ENCODE measurements at places on chromosomes 2 and 18. TPM values are rescaled to one million over a fixed set of nuclear protein-coding genes. Genes with fewer than 3 reads are reported as not detected.
A peak's percentile ranks its signal among the peaks of the same experiment; 100 is the strongest.

DNA sequence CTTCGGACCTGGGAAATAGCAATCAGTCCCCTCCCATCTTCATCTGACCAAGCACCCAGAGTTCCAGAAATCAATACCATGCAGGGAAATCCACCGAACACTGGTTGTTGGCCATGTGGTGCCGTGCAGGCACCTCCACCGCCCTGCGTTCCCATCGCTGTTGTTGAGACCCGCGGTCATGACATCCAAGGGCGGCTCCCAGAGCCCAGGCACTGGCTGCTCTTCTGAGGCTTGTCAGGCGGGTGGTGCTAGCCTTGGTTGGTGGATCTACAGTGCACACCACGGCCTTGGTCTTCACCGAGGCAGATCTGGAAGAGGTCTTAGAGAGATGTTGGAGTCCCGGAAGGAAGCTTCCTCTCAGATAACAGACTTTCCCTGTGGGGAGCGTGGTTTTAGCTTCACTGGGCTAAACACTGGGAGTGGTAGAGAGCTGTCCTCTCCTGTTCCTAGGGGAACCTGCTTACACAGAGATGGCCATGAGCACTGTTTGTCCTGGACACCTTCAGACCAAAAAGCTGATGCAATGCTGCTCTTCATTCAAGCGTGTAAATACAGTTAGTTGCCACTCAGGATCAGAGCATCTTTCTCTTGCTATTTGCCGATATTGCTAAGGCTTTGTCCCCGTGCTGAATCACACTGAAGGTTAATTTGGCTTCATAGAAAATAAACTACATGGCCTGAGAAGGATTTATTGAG is 58.3 kb downstream of the SMIM21 start:
- no peak for DNase-seq

- no peak for DNase-seq
These were observed 3.8 kb downstream of the EMILIN1 start for GRCh38 chr2:27081984-27082772.

GRCh38 chr2:159614534-159615366 is 1.6 kb downstream of the BAZ2B start:
- DNase-seq: no peak

- no peak for DNase-seq
These were observed 185.2 kb downstream of the ZFP36L2 start for GRCh38 chr2:43041173-43041591.

GRCh38 chr2:216221811-216222210 is 112.7 kb downstream of the XRCC5 start:
- DNase-seq: peak; percentile 57

DNA sequence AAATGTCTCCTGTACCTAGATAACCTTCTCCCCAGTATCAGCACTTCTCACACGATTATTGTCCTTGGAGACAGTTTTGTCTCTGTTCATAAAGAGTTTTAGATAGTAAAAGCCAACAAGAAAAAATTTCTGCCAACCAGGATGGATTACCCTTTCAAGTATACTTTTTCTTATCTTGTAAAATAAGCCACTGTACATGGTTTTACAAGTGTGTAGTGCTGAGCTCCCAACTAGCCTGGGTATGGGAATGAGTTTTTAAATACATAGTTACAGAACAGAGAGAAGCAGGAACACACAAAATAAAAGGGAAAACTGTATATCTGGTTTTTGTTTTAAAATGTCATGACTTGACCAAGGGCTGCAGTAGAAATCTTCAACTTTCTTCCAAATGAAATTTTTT is 76.7 kb downstream of the C18orf54 start:
- no peak for DNase-seq

DNA sequence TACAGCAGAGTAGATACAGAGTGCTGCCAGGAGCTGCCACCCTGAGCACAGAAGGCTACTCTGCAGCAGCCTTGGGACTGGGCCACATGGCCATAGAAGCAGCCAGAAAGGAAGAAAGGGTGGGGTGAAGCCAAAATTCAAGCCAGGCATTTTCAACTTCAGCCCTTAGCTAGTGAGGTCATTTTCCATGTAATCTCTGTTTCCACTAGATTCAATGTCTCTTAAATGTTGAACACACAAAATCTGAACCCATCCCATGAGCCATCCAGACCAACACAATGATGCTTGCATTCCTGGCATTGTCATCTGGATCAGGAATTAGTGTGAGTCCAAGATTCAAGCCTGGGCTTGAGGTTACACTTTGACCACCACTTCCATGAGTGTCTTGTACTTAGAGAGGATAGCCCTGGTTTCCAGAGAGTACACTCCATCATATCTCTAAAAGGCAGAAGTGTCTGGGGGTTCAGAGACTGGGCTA is 243.6 kb downstream of the OSR1 start:
- no peak for DNase-seq

DNA sequence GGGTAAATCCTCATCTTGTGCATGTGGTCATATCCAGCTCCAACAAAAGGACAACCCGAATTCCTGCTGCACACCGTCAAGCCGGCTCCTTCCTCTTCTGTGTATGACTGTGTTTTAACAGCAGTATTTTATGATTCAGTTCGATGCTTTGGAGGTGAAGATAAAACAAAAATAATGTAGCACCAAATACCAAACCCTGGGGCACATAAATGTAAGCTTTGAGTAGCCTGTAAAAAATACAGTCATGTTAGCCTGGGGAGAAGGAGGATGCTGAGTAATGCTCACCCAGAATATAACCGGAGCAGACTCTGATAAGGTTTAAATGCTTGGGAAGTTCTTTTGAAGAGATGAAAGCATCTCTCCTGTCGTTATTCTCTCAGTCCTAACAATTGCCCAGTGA is 225.0 kb downstream of the SUCLG1 start:
- DNase-seq: peak; percentile 9

GRCh38 chr2:30472326-30472725 is 25.3 kb downstream of the LCLAT1 start:
- DNase-seq: no peak

DNA sequence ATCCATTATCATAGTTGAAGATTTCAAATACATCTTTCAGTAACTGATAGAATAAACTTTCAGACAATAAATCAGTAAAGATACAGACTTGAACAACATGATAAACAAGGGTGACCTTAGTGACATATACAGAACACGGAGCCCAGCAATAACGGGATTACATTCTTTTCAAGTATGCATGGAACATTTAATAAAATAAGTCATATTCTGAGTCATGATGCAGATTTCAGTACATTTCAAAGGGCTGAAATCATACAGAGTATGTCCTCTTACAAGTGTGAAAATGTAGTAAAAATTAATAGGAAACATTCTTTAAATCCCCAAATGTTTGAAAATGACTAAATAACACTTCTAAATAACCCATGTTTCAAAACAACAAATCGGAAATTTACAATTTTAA is 17.2 kb upstream of the KLHL29 start:
- no peak for DNase-seq

- peak; percentile 47 for DNase-seq
These were observed 469.3 kb upstream of the MEX3C start for GRCh38 chr18:51666763-51667191.

DNA sequence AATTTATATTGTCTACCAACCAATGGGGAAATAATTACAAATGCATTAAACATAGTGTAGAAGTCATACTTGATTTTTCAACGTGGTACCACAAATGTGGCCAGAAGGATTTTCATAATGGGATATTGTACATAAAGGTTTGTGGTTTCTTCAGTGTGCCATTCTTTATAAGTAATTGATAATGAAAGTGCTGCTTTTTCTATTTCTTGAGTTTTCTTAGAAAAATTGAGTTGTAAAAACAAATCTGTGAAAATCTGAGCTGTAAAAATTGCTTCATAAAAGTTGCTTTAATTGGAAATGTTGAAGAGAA is 103.6 kb downstream of the KYNU start:
- DNase-seq: no peak

DNA sequence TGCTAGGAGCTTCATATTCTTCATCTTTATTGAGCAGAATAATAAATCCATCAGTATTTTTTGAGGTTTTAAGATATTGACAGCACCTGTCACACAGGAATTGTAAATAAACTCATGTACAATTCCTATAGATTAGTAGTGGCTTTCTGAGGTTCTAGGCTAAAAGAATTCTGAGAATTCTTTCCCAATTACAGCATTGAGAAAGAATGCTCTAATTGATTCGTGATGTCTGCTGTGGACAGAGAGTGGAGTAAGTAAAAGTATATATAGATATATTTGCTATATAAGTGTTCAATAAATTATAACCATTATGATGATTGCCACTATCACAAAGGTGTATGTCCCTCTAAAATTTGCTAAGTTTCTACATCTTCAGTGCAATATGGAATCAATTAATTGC is 186.5 kb upstream of the NRP2 start:
- DNase-seq: no peak

- no peak for DNase-seq
These were observed 156.7 kb downstream of the RNF152 start for GRCh38 chr18:61736133-61736532.

GRCh38 chr2:145323512-145323911 is 803.6 kb upstream of the ZEB2 start:
- DNase-seq: peak; percentile 31

- no peak for DNase-seq
These were observed 307.8 kb downstream of the CYP26B1 start for GRCh38 chr2:71839826-71840225.

GRCh38 chr2:165587335-165587938 is 117.9 kb downstream of the CSRNP3 start:
- DNase-seq: no peak

DNA sequence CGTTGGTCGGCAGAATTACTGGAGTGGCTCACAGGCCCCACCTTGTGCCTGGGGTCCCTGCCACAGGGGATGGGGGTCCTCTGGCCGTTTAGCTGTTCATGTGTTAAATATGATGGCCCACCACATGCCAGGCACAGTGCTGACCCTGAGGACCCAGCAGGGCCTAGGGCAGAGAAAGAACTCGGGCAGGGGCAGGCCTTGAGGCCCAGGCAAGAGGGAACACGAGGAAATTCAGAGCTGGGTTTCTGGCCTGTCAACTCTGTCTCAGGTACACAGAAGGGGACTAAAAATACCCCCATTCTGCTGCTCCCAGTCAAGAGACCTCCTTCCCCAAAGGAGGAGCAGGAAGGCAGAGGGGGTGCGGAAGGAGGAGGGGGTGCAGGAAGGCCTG is 66.2 kb downstream of the DNMT3A start:
- DNase-seq: no peak

DNA sequence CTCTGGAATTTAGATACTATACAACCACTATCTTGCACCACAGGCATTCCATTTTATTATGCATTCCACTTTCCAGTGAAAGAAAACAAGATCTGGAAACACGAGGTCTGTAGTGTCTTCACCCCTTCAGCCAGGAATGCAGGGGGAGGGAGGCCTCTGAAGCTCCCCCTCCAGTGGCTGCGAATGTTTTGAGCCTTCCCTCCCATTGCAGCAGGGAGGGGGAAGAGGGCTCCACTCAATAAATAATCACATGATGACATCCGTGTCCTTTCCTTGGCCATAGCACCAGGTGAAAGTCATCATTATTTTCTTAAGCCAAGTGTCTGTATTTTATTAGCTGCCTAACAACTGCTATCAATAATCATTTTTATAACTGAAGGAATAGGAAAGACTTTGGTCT is 38.6 kb downstream of the ALPK2 start:
- DNase-seq: no peak

DNA sequence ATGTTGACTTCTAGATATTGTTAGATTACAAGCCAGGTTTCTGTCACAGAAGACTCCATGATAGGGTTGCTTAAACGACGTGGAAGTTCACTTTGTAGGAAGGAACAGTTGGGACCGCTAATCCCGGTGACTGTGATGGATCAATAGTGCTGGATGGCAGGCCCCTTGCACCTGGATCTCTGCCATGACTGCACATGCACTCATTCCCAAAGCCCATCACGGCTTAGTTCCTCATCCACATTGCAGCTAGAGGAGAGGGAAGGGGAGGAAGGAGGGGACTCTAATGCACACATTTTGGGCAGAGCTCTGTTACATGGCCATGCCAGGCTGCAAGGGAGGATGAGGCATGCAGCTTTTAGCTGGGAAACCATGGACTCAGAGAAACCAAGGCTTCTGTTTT is 773.7 kb upstream of the RAB6C start:
- no peak for DNase-seq

DNA sequence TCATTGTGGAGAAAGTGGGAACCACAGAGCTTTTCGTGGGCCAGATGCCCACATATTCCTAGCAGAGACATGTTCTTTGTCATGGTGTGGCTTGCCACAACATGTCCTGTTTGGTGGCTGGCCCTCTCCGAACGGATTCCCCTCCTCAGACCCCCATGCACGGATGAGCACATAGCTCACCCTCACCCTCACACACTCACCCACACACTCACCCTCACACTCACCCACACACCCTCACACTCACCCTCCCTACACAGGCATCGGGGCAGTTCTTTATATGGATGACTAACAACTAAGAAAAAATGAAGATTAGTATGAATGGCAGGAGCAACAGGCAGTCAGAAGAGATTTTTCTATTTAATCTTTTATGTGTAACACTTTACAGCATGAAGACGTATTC is 149.9 kb downstream of the ZNF236 start:
- no peak for DNase-seq

The MAIP1 gene
- total RNA-seq: 17.7 TPM

The LHCGR gene
- total RNA-seq: not detected

The RTP5 gene
- total RNA-seq: not detected

The MOGAT1 gene
- total RNA-seq: not detected

The PKDCC gene
- 0.49 TPM for total RNA-seq

The VWA3B gene
- not detected for total RNA-seq

The NEB gene
- total RNA-seq: 1.2 TPM

The MARCHF4 gene
- 0.17 TPM for total RNA-seq
